NCI-H1048 (cell line): ENCODE measurements at places on chromosomes 11 and 22.

GRCh38 chr11:125016413-125016812 is 46.7 kb upstream of the SLC37A2 start:
- DNase-seq: no peak

DNA sequence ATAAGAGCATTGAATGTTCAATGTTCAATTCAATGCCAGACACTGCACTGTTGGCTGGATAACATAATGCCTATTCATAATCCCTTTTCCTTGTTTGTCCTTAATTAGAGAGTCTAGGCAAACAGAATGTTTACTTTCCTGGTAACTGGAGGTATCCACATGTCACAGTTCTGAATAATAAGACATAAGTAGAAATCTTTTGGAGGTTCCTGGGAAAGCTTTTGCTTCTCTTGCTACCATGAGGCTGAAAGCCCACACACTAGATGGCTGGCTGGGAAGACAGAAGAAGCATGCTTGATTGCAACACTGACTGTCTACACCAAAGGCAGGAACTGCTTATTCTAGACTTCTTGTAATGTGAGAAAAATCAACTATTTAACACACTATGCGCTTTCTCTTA is 79.5 kb downstream of the GAB2 start:
- no peak for DNase-seq

- no peak for DNase-seq
Observed at GRCh38 chr11:96472085-96472484, 82.3 kb downstream of the JRKL start.

- DNase-seq: no peak
Observed at GRCh38 chr22:18121954-18122554, 11.4 kb downstream of the TUBA8 start.

GRCh38 chr11:30504468-30504867 is 81.7 kb downstream of the MPPED2 start:
- DNase-seq: no peak

DNA sequence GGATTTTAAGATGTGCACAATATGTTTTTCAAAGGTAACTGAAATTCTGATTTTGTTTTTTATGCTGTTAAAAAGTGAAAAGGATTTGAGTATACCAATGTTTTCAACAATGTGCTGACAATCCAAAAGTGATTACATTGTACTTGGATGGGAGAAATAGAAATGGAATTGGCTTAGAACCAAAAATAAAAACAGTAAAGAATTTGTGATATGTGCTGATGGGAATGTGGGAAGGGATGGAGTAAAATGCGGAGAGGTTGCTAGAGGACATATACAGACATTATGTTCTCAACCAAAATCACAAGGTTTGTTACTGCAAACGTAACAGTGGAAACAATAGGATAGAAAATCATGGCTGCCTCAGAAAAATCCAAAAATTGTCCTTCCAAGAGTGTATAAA is 279.3 kb upstream of the TENM4 start:
- no peak for DNase-seq

GRCh38 chr22:19505735-19506126 is 18.5 kb downstream of the CLDN5 start:
- no peak for DNase-seq

DNA sequence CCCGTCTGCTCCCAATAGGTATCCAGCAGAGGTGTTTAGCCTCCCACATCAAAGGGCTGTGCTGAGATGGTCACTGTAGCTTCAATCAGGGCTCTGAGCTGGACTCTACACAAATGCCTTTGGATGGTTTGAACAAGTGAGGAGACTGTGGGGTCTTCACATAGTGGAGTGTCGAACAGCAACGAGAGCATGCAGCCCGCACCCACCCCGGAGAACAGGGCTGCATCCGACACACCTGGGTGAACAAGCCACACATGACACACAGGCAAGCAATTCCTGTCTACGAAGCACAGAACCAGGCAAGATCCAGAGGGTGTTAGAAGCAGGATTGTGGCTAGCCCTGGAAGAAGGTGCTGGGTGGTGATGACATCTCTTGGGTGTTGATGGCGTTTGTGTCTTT is 58.0 kb upstream of the FGF3 start:
- DNase-seq: no peak

DNA sequence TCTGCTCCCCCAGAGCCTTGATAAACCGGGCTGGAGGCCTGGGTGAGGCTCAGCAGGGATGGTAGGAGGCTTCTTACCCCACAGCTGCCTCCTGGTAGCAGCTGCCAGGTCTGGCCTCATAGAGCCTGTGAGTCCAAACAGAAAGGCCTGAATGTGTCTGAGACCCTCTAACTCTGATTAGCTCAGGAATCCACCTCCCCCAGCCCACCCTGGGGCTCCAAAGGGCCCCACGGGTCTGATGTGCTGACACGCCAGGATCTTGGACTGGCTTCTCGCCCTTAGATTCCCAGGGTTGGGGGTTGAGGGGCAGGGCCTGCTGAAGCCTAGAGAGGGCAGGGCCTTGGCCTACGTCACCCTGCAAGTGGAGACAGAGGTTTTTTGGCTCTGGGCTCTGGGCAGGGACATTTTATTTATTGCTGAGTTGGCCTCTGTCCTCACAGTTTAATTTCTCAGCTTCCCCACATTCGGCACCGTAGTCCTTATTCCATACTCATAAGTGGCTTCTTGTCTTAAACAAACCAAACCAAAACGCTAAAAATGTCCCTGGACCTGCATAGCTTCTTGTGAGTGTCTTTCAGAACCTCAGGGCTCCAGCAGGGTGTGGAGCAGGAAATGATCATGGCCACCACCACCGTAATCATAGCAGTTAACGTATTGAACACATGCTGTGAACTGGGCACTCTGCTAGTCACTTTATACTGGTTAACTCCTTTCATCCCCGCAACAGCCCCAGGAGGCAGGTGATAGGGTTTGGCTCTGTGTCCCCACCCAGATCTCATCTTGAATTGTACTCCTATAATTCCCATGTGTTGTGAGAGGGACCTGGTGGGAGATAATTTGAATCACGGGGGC is 25.1 kb downstream of the KIAA1671 start:
- DNase-seq: no peak

DNA sequence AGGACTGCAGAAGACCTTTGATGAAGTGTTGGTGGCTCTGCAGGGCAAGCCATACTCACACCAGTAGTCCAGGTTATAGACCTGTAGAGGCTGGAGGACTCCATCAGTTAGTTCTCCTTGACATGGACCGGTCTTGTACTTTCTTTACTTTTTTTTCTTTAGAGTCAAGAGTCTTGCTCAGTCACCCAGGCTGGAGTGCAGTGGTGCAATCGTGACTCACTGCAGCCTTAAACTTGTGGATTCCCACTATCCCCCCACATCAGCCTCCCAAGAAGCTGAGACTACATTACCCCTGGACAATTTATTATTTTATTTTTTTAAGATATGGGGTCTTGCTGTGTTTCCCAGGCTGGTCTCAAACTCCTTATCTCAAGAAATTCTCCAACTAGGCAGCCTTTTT is 49.6 kb upstream of the E2F8 start:
- no peak for DNase-seq

GRCh38 chr22:46109474-46110003 is 40.8 kb upstream of the PPARA start:
- no peak for DNase-seq

GRCh38 chr22:21688706-21689381 is 23.0 kb downstream of the PPIL2 start:
- DNase-seq: no peak

GRCh38 chr11:128734103-128734831 is 40.4 kb downstream of the FLI1 start:
- DNase-seq: no peak

DNA sequence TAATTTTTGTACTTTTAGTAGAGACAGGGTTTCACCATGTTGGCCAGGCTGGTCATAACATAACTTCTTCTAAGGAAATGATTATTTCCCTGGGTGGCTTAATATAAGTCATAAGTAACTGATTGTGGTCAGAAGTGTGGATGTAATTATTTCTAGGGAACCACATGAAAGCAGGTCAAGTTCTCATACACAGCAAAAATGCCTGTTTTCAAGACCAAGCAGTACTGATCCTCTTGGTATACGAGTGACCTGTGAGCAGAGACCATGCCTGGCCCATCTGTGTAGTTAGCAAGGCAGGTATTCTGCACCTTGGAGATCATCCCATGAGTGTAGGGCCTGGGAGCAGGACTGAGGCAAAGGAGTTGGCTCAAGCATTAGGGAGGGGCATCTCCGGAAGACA is 32.5 kb upstream of the NUCB2 start:
- no peak for DNase-seq

DNA sequence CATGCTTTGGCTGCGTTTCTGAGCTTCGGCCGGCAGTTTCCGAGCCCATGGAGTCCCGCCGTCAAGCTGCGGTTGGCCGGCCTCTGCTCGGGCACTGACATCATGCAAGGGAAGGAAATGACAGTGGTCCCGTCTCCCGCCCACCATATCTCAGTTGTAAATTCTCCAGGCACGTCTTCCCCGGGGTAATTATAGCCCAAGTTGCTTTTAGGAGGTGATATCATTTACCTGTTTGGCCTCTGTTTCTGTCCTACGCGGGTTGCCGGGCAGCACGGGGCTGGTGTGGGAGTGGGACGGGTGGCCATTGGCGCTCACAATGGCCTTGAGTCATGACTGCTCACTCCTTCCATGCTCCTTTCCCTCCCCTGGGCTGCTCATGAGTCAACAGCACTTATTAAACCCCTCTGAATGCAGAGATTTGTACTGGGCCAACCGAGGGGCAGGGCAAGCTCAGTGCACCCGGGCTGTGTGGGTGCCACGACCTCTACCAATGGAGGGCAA is 4.2 kb upstream of the ANO1 start:
- DNase-seq: no peak

DNA sequence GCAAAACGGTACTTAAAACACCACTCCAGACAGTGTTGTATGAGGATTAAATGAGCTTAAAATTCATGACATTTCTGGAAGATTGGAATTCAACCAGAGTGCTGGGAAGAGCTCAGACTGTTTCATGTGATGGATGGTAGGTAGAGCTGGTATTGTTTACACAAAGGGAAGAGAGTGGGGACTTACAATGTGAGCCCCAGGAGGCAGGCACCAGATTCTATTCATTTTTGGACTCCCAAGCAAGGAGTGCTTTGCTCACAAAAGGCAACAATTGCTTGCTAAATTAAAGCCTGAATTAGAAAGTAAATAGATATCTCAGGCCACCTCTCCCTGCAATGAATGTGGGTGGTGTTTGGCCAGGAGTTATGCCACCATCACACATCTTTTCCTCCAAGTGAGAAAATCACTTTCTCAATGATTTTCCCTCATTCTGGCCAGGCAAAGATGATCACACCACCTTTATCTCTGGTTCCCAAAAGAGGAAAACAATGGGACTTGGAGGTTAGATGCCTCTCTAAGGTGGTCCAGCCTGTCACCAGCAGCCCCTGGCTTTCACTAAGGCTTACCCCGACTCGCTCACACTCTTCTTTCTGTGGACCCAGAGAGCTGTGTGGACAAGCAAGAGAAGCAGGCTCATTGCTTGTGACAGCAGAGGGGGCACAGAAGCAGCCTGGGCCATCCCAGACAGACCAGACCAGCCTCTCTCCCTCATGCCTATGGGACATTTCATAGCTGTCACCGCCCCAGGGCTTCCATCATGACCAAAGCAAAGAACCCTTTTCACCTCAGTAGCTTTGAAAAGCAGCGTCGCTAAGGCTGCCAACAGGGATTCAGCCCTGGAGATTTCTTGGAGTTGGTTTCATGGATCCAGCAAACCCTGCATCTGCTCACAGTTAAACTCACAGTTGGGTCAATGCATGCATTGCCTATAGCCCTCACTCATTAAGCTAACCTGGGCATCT is 63.5 kb upstream of the DRD2 start:
- DNase-seq: no peak

DNA sequence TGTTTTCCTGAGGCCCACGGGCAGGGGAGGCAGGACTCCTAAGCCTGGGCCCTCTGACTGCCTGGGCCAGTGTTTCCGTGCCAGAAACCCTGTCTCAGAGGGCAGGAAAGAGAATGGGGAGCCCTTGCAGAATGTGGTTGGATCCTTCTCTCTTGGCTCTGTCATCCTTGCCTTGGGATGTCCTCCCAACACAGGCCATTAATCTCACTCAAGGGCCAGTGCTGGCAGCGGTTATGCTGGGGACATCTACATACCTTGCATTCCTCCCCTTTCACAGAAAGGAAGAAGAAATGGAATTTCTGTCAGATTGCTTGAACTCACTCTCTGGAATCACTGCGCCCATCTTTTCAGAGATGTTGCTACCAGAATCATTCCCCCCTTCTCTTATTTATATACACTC is 296.9 kb downstream of the KIRREL3 start:
- no peak for DNase-seq

DNA sequence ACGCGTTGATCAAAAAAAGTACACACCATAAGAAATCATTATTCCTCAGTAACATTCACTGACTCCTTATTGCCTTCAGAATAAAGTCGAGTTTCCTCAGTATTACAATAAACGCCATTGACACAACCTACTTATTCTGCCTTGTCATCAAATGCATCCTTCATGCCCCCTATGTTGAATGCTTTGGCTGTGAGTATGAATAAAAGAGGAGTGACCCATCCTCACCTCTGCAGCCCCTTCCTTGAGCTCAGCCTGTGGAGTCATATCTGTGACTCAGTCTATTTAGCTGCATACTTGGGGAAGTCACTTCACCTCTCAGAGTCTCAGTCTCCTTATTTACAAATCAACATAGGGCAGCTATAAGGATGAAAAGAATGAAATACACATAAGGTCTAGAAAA is 65.1 kb downstream of the USP35 start:
- DNase-seq: no peak

DNA sequence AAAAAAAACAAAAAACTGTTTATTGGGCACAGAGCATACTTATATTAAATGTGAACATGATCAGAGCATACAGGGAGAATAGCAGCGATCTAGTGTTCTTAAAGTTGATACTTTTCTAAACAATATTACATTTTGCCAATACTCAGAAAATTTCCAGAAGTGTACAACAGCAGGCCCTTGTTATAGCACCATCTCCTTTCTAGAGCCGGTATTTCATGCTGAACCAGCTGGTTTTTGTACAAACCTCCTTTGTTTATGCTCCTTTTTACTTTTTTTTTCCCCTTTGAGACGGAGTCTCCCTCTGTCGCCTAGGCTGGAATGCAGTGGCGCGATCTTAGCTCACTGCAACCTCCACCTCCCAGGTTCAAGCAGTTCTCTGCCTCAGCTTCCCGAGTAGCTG is 90.7 kb downstream of the PPP6R3 start:
- DNase-seq: no peak

DNA sequence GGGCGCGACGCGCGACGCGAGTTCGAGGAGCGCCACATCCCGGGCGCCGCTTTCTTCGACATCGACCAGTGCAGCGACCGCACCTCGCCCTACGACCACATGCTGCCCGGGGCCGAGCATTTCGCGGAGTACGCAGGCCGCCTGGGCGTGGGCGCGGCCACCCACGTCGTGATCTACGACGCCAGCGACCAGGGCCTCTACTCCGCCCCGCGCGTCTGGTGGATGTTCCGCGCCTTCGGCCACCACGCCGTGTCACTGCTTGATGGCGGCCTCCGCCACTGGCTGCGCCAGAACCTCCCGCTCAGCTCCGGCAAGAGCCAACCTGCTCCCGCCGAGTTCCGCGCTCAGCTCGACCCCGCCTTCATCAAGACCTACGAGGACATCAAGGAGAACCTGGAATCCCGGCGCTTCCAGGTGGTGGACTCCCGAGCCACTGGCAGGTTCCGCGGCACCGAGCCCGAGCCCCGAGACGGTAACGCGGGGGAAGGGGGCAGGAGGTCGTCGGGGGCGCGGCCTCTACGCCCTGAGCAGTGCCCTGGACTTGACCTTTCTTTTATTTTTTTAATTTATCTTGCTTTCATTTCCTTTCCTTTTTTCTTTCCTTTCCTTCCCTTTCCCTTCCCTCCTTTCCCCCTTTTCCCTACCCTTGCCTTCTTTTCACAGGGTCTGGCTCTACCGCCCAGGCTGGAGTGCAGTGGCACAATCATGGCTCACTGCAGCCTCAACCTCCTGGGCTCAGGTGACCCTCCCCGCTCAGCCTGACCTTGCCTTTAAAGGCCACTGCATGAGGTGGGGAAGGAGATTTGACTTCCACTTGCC is 5.0 kb downstream of the MPST start:
- no peak for DNase-seq
